ENCODE measurements at places on chromosomes 7 and 10. TPM values are rescaled to one million over a fixed set of nuclear protein-coding genes. Genes with fewer than 3 reads are reported as not detected.

GRCh38 chr7:6106140-6106904 lies 75.1 kb downstream of the ANKRD61 start:
- no peaks in the 10 kb centered on the region for H3K36me3 ChIP-seq
- peak; percentile 45 for DNase-seq
- peak overlapping the region; percentile 48 for H3K27ac ChIP-seq

DNA sequence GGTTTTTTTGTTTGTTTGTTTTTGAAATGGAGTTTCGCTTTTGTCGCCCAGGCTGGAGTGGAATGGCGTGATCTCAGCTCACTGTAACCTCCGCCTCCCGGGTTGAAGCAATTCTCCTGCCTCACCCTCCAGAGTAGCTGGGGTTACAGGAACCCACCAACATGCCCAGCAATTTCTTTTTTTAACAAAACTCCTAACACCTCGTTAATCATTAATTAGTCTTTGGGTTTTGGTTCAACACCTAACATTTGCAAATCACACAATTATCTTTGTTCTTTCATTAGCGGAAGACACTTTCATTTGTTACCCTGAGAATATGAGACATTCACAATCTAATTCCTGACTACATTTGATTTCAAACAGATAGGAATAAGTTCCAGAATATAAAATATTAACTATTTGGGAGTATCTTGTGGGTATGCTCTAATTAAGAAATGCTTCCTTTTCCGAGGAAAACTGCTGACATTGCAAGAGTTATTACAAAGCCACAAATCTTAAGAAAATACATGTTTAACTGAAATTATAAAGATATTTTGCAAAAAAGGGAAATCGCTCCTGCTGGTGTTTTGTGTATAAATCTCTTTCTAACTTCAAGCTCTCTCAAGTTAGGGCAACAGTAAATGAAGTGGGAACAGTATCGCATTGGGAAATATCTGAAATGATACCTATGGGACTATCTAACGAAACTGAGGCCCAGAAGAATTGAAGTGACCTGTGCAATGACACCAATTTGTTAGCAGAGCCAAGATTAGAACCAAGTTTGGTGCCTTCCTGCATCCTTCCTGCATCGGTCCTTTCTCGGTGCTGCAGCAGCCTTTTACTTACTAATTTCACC lies 1.2 kb upstream of the LSM8 start:
- H3K4me3 ChIP-seq: peak overlapping the region; percentile 75
- H3K27ac ChIP-seq: peak overlapping the region; percentile 98
- no peaks in the 10 kb centered on the region for H3K27me3 ChIP-seq
- H3K4me1 ChIP-seq: peaks cover 8% of the 10 kb centered on the region
- DNase-seq: no peak
- H3K36me3 ChIP-seq: no peaks in the 10 kb centered on the region

- H3K4me1 ChIP-seq: no peaks in the 10 kb centered on the region
- H3K4me3 ChIP-seq: no peak overlapping the region
- H3K27me3 ChIP-seq: no peaks in the 10 kb centered on the region
These were observed 35.3 kb upstream of the CDCA7L start for GRCh38 chr7:21980926-21981500.

DNA sequence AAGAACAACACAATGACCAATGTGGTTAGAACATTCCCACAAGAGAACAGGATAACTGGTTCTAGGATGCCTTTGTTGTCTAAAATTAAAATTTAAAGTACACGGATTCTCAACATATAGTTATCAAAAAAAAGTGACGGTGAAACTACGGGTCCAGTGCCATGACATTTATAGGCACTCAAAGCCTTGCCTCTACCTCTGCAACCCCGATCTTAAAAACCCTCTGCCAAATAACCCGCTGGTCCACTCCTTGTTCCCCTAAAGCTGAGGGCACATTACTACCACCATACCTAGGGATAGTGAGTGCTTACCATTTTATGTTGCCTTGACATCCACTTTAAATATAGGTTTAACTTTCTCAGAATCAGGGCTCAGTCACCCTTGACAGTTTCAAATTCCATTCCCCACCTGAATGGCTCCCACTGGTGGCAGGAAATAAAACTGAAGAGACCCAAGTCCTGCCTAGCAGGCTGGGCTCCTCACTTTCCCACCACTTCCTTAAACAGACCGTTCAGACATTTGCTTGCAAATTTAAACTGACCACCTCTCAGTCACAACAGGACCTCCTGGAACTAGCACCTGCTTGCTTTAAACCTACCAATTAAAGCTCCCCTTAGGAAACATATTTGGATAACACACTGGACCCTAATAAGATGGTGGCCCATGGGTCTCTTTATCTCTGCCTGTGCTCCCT lies 169.9 kb upstream of the ASAH2 start:
- DNase-seq: peak; percentile 68
- no peaks in the 10 kb centered on the region for H3K27me3 ChIP-seq
- peak overlapping the region; percentile 2 for H3K27ac ChIP-seq
- no peaks in the 10 kb centered on the region for H3K36me3 ChIP-seq
- no peak overlapping the region for H3K4me3 ChIP-seq

GRCh38 chr10:34327184-34327583 lies 487.9 kb downstream of the PARD3 start:
- no peaks in the 10 kb centered on the region for H3K4me1 ChIP-seq
- no peaks in the 10 kb centered on the region for H3K36me3 ChIP-seq
- no peaks in the 10 kb centered on the region for H3K27me3 ChIP-seq
- H3K27ac ChIP-seq: no peak overlapping the region
- DNase-seq: no peak

- no peaks in the 10 kb centered on the region for H3K36me3 ChIP-seq
- H3K4me3 ChIP-seq: no peak overlapping the region
- no peaks in the 10 kb centered on the region for H3K4me1 ChIP-seq
- DNase-seq: no peak
These were observed 94.4 kb downstream of the WDR37 start for GRCh38 chr10:1150638-1150955.

- H3K4me1 ChIP-seq: no peaks in the 10 kb centered on the region
- peak; percentile 48 for DNase-seq
- H3K27ac ChIP-seq: no peak overlapping the region
- H3K36me3 ChIP-seq: no peaks in the 10 kb centered on the region
- no peaks in the 10 kb centered on the region for H3K27me3 ChIP-seq
- H3K4me3 ChIP-seq: no peak overlapping the region
These were observed 90.2 kb downstream of the UBE3C start for GRCh38 chr7:157228864-157229422.

GRCh38 chr10:110850099-110850498 lies 21.6 kb upstream of the PDCD4 start:
- H3K36me3 ChIP-seq: no peaks in the 10 kb centered on the region
- no peaks in the 10 kb centered on the region for H3K27me3 ChIP-seq
- no peak overlapping the region for H3K27ac ChIP-seq
- no peak overlapping the region for H3K4me3 ChIP-seq
- no peak for DNase-seq

DNA sequence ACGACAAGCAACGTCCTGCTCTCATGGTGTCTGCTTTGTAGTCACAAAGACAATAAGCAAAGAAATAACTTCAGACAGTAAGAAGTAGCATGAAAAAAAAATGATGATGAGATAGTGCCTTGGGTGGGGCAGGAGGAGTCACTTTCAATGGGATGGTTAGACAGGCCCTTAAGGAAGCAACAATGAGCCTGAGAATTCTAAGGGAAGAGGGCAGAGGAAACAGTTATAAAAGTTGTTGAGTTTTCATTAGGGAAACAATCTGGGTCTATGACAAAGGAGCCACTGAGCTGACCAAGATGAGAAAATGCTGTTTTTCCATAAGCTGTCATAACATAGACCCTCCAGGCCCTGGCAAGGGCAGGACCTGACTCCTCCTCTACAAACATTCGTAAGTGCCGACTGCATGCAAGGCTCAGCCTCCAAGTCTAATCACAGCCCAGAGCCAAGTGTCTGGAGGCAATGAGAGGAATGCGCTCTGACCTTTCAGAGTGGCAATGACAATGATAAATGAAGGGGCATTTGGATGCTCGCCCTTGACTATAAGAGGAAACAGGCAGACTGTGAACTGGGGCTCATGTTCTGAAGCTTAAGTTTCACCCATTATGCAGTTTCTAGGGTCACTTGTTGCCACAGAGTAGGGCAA lies 43.7 kb downstream of the PPP1R3C start:
- peaks cover 17% of the 10 kb centered on the region for H3K4me1 ChIP-seq
- no peak for DNase-seq
- no peak overlapping the region for H3K27ac ChIP-seq
- no peaks in the 10 kb centered on the region for H3K36me3 ChIP-seq
- no peak overlapping the region for H3K4me3 ChIP-seq

GRCh38 chr10:130781623-130782022 lies 529.9 kb downstream of the TCERG1L start:
- H3K27me3 ChIP-seq: no peaks in the 10 kb centered on the region
- no peaks in the 10 kb centered on the region for H3K36me3 ChIP-seq
- H3K4me1 ChIP-seq: no peaks in the 10 kb centered on the region
- no peak overlapping the region for H3K4me3 ChIP-seq
- DNase-seq: no peak
- H3K27ac ChIP-seq: no peak overlapping the region

DNA sequence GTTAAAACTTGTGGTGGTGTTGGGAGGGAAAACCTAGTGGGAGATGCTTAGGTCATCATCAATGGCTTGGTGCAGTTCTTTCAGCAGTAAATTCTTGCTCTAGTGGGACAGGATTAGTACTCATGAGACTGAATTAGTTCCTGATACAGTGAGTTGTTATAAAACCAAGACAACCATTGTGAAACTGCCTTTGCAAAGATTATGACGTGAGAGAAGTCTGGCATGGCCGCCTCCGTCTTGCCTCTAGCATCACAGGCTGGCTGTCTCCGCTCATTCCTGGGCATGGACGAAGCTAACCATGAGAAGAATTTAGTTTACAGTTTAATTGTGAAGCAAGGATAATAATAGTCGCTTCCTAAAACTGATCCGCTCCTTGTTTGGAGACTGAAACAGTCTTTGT lies 186.4 kb downstream of the KIF20B start:
- no peaks in the 10 kb centered on the region for H3K27me3 ChIP-seq
- H3K4me3 ChIP-seq: no peak overlapping the region
- H3K36me3 ChIP-seq: no peaks in the 10 kb centered on the region
- no peak for DNase-seq
- H3K27ac ChIP-seq: no peak overlapping the region

GRCh38 chr10:61452151-61452651 lies 980 bp downstream of the TMEM26 start:
- peaks cover 2% of the 10 kb centered on the region for H3K4me1 ChIP-seq
- H3K27ac ChIP-seq: no peak overlapping the region
- H3K27me3 ChIP-seq: no peaks in the 10 kb centered on the region
- H3K4me3 ChIP-seq: no peak overlapping the region
- no peaks in the 10 kb centered on the region for H3K36me3 ChIP-seq
- DNase-seq: no peak

- H3K4me1 ChIP-seq: no peaks in the 10 kb centered on the region
- DNase-seq: no peak
- H3K36me3 ChIP-seq: no peaks in the 10 kb centered on the region
- no peaks in the 10 kb centered on the region for H3K27me3 ChIP-seq
These were observed 36.9 kb downstream of the PIK3CG start for GRCh38 chr7:106901828-106902441.

Gene SEMA3A
- total RNA-seq: 55.4 TPM

Gene NXPH1
- total RNA-seq: 3.1 TPM

Gene ABCB1
- total RNA-seq: 34.6 TPM

Gene AGK
- 32.8 TPM for total RNA-seq
